ENCODE measurements at places on chromosomes 6 and 20. TPM values are rescaled to one million over a fixed set of nuclear protein-coding genes. Genes with fewer than 3 reads are reported as not detected.

The SPO11 gene
- total RNA-seq: not detected

DNA sequence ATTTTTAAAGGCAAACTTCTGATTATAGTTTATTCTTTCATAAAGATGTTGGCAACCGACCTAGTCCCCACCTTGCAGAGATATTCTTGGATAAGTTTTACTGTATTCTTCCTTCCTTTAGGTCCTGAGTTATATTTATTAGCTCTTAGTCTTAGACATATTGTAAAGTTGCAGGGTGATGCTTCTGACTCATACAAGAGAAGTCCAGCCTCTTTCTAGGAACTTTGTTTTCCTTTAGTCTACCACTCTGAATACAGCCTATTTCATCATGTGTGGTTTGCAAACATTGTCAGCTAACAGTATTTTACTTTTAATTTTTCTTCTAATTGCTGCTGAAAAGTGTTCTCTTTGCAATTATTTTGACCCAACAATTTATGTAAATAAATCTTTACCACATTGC, 686.7 kb downstream of the COL12A1 start:
- no peak for DNase-seq

The KCNS1 gene
- total RNA-seq: 0.49 TPM

DNA sequence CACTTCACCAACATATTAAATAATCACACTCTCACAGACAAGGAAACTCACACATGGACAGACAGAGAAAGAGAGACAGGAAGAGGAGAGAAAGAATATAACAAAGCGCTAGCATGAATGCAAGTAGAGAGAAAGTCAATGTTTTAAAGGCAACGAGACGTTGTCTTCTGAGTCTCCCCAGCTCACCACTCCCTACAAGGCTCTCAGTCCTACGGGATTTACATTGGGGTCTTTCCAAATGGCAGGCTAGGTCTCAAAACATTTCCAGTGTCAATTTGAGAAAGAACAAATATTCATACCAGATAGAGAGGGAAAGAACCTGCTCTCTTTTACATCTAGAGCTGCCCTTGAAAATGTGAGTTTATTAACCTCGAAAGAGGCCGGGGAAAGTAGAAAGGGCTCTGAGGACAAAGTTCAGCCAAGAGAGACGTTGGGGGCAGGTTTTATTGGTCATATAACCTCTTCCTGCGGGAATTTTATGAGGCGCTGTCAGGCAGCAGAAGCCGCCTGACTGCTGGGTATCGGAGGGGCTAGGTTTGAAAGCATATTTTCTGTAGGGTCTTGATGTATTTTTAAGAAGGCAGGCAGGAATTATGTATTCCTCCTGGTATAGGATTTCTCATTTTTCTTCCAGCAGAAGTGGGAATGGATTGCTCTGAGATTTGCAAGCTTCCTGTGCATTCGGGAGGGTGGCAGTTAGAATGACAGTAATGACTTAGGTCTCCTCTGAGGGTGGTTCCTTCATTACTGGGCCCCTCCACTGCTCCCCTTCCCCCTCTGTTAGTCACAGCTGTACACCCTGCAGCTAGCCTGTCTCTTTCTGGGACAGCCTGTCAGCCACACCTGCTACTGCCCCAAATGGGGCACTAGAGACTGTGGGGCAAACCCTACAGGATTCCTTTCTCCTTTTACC, 34.4 kb upstream of the KIF16B start:
- DNase-seq: no peak

The FAM217A gene
- not detected for total RNA-seq

DNA sequence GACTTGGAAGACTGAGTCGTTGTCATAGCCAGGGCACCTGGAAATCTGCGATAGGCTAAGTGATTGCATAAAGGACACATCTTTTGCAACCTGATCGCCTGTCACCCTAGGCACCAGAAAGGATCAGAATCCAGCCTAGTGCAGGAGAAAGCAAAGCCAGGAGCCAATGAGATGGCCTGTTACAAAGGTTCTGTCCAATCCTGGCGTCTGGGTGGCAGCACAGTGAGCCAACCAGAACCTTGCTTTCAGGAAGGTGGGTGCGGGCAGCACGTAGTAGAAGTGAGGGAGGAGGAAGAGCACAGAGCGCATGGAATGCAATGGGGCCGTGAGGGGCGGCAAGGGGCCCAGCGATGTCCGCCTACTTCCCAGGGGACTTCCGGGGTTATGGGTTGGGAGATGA, 120.4 kb upstream of the GGTLC1 start:
- DNase-seq: no peak

DNA sequence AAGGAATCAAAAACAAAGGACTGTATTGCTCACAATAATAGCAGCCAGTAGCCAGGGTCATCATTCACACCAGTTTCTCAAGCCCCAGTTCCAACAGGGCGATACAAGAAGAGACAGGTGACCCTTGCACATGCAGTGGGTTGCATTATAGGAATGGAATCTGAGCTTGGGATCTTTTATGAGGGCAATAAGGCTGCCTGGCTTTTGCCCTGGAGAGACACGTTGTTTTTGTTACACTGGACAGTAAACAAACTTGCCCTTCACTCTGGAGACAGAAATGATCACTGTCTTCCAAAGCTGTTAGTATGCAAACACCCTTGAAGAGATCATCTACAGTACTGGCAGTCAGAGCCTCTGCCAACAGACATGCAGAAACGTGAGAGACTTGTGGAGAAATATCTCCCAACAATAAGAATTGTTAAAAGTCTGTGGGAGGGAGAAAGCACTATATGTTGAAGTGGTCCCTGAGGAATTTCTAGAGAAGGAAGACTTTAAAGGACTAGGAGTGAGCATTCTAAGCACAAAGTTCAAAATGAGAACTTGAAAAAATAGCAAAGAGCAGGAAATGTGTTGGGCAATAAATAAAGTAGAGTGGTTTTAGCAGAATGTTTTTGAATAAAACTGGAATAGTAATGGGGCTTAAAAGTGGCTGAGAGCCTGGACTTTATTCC, 6.2 kb upstream of the COL12A1 start:
- no peak for DNase-seq

- no peak for DNase-seq
Observed at GRCh38 chr6:15038013-15038791, 207.7 kb upstream of the JARID2 start.

- no peak for DNase-seq
Observed at GRCh38 chr20:64077094-64077493, 2.2 kb downstream of the RGS19 start.

GRCh38 chr6:163386329-163386908, 28.1 kb upstream of the QKI start:
- DNase-seq: no peak

The TSHZ2 gene
- total RNA-seq: 10.1 TPM

DNA sequence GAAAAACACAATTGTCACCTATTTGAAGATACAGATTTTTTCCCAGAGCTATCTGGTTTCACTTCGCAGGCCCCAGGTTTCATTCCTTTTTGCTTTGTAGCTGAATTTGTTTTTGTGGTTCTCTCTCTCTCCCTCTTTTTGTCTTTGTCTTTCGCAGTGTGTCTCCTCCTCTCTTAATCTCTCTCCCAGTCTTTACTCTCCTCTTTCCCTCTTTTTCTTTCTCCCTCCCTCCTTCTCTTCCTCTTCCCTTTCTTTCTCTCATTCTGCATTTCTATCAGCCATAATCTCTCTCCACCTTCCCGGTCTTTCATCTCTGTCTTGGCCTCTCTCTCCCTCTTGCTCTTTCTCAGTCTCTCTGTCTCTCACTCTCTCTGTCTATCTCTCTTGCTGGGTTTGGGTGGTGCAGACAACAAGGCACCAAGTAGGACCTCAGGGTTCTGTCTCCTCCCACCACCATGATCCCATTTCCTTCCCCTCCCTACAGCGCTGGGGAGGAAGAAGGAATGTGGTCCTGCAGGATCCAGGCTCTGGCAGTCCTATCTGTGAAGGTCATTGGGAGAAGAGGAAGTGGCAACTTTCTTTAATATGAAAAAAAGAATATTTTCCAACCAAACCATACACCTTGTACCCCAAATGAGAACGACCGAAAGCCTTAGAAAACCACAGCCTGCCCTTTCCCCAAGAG, 63.2 kb downstream of the BANF2 start:
- DNase-seq: no peak

Data from skin of body (tissue), 3 donors.